Psoas muscle (tissue), 8 donors: ENCODE measurements at places on chromosomes 3 and 15.

GRCh38 chr15:25368850-25369249, 70.0 kb downstream of the UBE3A start:
- no peak for DNase-seq

DNA sequence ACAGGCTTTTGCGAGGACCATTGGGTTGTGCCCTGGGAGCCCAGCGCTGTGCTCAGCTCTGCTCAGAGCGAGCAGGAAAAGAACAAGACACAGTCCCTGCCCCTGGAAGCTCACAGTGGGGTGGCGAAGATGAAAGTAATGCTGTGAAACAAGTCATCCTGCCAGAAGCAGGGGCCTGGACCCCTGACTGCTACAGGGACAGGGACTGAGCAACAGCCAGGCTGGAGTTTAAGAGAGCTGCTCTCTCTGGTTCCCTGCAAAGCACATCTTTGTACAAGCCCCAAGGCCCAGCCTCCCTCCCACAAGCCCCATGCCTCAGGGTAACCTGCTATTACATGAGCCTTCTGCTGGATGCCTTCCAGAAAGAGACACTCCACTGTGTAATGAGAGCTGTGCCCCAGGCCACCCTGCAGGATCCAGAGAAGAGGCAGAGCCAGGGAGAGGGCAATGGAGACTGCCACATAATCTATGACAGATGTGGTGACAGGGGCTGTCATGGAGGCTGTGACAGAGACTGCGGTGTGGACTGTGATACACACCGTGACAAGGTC, 7.1 kb upstream of the HCN4 start:
- no peak for DNase-seq

- DNase-seq: no peak
These were observed 17.3 kb upstream of the SRGAP3 start for GRCh38 chr3:9266716-9267115.

DNA sequence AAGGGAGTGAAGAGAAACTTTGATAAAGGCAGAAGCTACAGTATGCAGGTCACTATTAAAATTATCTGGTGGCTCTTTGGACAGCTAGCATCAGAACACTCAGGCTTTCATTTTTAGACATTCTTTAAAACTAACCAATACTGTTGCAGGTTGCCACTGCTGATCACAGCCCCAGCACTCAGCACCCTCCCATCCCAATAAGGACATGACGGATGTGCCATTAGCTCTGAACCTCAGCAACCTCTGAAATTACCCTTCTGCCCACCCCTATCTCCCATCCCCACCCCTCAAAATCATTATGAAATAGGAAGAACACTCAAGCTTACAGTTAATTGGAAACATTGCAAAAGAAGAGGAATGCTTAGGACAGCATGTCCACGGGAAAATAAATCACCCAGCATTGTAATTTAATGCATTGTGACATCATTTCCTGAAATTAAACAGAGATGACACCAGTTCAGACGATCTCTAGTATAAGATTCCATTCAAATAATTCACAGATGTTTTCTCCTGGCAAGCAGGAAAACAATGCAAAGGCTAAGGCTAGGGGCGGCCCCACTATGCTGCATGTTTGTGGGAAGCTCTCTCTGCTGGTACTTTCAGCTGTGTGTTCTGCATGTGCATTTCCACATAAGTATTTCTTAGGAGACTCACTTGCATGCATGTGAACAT, 71.6 kb downstream of the MEIS2 start:
- DNase-seq: no peak

- no peak for DNase-seq
These were observed 83.8 kb upstream of the PPIB start for GRCh38 chr15:64246364-64247189.

DNA sequence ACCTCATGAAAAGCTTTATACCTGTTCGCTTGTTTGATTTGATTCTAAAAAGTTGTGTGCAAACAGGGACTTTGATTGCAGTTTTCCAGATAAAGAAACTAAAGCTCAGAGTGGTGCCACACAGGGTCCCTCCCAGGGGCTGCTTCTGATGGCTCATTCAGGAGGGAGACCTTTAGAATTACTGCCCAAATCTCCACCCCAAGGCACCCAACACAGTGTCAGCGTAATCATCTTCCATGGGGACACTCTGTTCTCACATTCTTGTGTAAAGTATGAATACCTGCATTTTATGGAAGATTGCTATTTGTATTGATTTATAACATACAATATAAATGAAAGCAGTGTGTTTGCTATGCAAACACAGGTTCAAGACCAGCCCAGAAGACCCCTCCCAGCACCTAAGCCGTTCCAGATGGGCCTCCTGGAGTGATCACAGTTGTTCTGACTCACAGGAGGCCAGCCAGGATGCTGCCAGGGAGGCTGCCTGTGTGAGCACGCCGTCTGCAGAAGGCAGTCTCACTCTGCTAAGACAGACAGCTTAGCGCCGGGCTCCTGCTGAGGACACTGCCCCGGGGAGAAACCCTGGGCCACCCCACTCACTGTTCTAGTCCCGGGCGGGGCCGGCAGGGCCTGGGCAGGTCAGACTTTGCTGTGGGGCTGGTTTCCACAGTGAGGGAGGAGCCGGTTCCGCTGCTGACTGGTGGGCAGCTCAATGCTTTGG, 185.6 kb downstream of the FAM43A start:
- peak; percentile 85 for DNase-seq

DNA sequence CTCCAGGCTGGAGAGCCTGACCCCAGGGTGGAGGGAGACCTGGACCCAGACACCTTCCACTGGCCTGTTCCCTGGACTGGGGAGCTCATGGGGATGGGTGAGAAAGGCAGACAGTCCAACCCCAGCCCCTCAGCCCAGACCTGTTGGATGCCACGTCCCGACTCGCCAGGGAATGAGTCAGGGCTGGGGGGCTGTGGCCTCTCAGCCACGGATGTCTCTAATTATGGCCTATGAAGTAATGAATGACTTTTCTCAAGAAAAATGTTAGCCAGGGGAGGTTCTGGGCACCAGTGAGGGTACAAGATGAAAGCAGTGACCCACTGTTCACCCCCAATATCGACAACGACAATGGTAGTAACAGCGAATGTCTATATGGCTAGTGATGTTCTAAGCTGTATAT, 107.0 kb upstream of the RPL32 start:
- DNase-seq: no peak

DNA sequence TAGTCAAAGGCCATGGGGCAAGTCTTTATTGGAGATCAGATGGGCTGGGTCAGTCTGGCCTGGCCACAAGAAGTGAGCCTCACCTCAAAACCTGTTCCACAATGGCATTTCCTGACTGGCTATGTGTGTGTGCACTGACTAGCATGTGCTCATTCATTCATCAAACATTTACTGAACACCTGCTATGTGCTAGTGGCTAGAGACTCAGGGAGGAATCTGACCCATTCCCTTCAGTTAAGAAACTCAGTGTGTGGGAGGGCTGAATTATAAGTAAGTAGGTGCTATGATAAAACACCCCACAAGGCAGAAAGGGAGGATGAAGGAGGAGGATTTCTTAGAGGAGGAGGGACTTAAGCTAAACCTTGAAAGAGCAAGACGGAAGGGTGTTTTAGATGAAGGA, 5.4 kb upstream of the CGNL1 start:
- DNase-seq: no peak

GRCh38 chr3:108222853-108223565, 785 bp upstream of the IFT57 start:
- no peak for DNase-seq

- DNase-seq: peak; percentile 89
These were observed 12.4 kb upstream of the SHF start for GRCh38 chr15:45200001-45200798.

DNA sequence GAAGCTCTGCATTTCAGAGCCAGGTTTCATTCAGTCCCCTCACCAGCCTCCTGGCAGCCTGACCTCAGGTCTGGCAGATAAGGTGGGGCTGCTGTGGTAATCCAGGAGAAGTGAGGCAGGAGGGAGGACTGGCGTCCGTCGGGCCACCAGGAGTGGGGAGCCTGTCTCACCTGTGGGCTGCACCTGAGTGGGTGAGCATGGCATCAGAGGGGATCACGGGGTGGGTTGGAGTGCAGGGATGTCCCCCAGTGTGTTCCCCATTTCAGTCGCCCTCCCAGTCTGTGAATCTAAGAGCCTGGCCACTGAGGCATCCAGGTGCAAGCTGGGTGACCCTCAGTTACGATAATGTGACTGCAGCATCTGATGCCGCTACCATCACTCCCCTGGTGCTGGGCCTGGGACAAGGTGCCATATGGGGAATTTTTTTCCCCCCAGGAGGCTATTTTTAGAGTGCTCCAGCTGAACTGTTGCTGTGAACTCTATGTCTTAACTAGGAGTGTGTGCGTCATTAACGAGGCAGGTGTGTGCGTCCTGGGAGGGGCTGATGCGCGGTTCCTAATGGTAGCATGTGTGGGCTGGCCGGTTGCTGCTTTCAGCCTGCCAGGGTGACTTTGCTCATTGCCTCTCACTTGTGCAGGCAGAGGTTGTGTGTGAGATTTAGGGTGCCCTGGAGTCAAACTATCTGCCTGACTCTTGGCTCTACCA, 165.2 kb downstream of the SLCO3A1 start:
- DNase-seq: no peak

DNA sequence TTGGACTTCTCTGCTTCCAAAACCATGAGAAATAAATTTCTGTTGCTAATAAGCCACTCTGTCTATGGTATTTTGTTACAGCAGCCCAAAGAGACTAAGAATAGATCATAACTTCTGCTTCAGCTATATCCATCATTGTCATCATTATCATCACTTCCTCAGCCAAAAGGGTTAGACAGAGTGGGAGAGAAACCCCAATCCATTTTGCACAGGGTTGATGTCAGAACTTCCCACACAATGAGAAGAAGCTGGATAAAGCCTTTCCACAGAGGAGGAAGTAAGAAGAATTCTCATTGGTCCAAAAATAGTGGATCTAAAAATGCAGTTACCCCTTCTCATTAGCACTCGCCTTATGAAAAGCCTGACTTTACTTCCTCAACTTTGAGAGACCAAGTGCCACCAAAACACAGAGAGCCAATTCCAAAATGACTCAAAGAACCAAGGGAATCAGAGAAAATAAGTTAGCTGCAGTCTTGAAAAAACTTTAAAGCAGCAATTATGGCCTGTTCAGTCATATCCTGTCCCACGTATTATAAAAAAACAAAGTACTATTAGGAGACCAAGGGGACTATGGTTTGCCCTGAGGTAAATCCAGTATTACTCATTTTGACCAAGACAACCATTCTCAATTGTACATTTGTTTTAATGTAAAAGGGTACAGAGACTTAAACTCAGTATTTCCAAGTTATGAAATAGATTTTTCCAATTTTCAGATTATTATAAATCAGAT, 80.2 kb downstream of the WNT5A start:
- no peak for DNase-seq

DNA sequence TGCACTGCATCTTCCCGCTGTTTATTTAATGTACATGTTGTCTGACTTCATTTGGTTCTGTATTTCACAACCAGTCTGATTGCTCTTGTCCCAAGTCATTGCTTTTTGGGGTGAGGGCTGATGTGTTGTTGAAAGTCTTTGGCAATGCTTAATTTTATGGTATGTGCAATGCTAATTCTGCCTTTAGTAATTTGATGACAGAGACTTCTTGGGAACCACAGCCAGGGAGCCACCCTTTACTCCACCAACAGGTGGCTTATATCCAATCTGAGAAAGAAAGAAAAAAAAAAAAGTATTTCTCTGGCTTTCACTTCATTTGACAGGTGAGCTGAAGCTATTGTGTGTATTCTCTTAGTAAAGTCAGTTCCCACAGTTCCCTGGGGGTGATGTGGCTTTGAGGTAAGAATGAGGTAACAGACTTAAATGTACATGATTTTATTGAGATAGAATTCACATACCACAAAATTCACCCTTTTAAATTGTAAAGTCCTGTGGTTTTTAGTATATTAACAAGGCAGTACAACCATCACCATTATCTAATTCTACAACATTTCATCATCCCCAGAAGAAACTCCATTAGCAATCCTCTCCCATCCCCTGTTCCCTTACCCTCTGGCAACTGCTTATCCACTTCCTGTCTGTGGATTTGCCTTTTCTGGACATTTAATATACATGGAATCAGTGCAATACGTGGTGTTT, 97.3 kb downstream of the SLCO3A1 start:
- no peak for DNase-seq

DNA sequence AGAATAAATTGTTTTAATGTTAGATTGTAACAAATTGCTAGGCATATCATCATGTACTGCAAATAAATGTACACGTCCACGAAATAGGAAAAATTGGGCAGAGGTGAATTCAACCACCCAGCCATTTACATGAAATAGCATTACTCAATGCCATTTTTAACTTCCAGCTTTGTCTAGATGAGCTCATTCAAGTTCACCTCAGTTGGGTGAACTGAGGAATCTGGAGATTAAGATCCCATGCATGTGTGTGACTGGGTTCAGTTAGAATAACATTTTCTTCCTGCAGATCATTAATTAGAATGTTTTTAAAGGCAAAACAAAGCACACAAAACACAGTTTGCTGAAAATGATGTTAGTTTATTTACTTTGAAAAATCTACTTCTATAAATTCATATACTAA, 767.8 kb upstream of the GOLIM4 start:
- no peak for DNase-seq

DNA sequence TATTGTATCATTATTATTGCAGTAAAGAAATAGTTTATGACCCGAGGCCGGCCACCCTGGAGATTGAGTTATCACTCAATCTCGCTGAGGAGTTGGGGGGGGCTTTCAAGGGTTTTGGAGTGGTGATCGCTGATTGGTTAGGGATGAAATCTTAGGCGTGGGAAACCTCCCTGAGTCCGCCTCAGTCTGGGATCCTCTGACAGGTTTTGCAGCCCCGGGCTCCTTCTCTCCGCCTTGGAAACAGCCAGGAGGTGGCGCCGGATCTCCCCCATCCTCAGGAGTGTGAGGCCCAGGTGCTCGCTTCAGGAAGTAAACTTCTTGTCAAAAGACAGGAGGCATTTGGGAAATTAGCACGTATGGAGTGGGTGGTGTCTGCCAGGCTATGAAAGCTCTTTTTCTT, 41.1 kb upstream of the SEC61A1 start:
- no peak for DNase-seq

- DNase-seq: peak; percentile 35
These were observed 134.1 kb upstream of the MEF2A start for GRCh38 chr15:99431661-99432091.

DNA sequence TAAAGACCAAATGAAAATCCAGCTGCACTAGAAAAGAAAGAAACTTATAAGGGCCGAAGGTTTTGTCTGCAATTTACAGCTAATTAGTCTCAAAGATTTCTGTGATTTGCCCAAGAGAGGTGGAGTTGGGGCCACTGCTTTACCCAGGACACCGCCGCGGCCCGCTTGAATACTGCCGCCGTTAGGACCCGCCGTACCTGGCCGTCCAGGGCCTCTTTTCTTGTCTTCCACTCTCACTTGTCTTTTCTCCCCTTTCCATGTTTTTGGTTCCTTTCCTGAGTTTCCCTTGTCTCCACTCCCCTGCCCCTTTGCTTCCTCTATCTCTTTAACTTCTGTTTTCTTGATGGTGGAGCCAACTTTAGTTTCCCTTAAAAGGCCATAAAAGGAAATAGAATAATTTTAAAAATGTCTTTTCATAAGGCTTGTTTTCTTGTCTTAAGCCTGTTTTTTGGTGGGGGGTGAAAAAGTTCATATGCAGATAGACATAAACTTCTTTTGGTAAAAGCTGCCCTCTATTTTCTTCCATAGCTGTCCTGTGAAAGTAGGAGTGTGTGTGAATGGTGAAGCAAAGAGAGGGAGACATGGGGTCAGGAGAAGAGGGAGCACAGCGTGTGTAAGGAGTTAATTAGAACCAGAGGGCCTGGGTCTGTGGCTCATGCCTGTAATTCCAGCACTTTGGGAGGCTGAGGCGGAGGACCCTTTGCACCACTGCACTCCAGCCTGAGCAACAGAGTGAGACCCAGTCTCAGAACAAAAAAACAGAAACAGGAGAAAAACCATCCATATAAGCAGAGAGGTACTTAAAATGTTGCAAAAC, 16.0 kb upstream of the CCNL1 start:
- DNase-seq: peak; percentile 58
